Activated naive CD4-positive, alpha-beta T cell treated with anti-CD3 and anti-CD28 coated beads for 36 hours (primary cell): ENCODE measurements at places on chromosomes 2 and 18.

DNA sequence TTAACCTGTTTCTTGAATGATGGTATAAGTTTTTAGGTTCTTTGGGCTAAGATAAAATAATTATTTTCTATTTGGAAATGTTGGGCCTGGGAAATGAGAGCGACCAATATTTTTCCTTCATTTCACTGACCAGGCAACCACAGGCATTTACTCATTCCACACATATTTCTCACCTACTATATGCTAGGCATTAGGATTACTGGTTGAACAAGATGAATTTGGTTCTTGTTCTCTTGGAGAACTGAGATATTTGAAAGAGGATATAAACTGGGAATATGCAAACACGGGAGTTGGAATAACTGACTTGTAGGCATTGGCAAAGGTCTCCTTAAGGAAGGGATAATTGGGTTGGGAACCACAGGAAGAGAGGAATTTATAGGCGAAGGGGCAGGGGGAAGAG, 3.9 kb upstream of the MYL1 start:
- no peak for DNase-seq

DNA sequence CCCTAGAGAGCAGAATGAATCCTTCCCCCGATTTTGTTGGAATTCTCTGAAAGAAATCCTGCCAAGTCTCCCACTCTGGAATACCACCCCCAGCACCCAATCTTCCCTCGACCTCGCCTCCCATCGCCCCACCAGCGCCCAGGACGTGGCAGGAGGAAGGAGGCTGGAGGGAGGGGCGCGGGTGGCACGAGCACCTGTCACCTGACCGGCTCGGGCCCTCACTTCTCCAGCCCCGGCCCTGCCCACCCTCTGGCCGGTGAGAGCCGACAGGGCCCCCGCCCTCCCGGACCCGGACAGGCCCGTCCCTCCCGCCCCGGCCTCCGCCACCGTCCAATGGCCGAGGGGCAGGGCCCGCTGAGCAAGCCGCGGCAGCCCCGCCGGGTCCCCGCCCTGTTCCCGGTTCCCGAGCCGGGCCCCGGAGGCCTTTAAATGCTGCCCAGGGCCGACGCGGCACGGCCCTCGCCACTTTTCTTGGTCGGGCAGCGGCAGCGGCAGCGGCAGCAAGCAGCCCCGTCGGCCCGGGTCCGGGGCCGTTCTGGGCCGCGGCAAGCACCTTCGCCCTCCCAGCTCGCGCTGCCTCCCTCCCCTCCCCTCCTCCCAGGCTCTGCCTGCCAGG, at the start of gene LGALSL:
Gene LGALSL (plus strand): TSS at position 393 of the 616 bp plus-strand sequence. CDS start 384 bp downstream, outside the sequence.
- peak; percentile 14 for DNase-seq

DNA sequence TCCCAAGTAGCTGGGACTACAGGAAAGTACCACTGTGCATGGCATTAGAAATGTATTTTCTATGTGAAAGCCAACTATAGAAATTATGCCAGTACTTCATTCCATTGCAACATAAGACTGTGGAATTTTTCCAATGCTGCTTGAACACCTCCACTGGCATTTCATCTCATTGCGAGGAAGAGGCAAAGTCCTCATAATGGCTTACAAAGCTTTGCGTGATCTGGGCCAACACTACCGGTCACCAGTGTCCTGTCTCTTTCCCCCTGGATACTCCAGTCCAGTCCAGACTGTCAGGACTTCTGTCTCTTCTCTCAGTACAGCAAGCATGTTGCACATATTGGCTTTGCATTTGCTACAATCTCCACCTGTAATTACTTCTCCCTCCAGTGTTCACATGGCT, 223.5 kb downstream of the GPD2 start:
- DNase-seq: no peak

DNA sequence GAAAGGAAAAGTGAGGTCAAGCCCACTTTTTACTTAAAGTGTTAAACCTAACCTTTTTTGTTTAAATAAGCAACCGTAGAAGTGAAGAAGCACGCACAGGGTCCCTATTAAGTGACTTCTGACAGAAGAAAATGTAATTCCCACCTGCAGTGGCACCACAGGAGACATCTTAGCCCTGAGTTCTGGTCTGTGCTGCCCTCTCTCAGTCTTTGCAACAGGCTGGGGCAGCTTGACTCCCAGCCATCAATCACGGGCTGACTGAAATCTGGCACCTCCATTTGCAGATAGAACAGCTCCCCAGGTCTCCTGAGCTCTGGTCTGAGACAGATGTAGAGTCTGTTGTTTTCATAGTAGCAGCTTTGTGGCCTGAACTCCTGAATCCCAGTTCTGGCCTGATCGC, 170.0 kb downstream of the LTBP1 start:
- no peak for DNase-seq

DNA sequence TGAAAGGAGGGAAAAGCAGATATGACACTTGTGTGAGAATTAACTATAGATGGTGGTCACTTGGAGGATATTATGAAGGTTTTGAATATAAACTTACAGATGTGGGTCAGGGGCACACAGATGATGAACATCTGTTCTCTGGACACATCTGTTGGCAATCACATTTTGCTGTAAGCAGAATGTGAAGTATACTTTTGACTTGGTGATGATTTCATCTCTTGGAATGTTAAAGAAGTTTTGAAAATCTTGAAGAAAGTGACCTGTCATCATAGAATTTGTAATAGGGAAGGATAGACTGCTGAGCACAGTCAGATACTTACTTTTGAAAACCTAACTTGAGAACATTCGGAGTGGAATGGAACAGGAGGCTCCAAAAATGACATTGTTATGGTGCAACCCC, 40.2 kb downstream of the PIKFYVE start:
- DNase-seq: no peak

GRCh38 chr2:100736121-100736915, 83.6 kb upstream of the NPAS2 start:
- DNase-seq: no peak

GRCh38 chr18:54845787-54846186, 17.5 kb downstream of the RAB27B start:
- no peak for DNase-seq

- DNase-seq: no peak
These were observed 527.4 kb downstream of the TMEM182 start for GRCh38 chr2:103289105-103289725.

GRCh38 chr2:227503433-227504406, 31.8 kb downstream of the AGFG1 start:
- no peak for DNase-seq

DNA sequence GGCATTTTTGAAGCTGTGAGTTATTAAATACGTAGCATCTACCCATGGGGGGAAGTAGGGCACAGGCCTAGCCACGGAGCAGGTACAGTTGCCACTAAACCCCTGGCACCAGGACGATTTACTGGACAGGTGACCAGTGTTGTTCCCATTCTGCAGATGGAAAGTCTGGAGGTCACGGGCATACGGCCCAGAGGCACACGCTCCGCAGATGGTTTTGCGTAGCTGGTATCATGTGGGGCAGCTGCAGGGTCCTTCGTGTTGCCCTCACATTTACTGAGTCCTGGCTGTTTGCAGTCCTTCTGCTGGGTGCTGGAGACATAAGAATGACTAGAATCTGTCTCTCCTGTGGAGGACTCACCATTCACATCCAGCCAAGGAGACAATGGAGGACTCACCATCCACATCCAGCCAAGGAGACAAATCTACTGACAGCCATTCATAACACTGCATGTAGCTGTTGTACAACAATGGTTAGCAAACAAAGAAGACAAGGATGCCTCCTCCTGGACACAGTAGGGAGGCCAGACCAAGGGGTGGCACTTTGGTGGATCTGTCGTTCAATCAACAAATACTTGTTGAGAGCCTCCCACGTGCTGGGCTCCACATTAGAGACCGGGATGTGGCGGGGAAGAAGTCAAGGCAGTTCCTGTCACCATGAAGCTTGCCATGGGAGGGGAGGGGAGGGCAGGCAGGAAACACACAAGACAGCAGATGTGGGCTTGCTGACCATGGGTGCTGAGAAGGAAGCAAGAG, 24.9 kb downstream of the TWIST2 start:
- DNase-seq: no peak

- DNase-seq: no peak
These were observed 23.5 kb downstream of the CIB4 start for GRCh38 chr2:26617588-26618083.

DNA sequence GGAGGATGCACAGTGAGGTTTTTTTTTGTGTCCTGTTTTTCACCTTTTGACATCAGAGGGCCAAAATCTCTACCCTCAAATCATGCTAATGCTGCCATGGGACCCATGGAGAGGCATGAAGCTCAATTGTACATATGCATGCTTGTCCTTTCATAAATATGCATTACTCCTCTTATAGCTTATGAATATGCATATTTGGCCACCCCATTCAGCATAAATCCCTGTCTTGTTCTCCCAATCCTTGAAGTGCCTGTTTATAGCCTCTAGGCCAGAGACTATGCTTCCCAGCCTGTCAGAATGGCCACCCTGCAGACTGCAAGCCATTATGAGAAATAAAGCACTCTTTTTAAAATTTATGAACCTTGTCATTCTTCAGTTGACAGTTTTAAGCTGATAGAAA, 696.4 kb upstream of the ZNF804A start:
- DNase-seq: no peak

DNA sequence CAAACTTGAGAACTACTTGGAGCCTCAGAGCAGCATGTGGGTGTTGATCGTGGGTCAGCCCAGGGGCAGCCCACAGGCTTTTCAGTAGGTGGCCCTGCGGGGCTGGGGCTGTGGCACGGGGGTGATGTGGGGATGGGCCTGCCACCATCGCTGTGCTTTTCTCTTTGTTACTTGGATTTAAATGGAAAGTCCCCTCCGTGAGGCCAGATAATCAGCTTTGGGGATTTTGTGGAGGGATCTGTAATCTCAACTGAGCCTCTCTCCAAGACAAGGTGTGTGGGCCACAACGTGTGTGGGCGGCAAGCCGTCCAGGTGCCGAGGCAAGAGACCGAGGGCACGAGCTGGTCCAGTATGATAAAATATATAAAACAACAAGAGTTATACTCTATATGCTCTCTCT, 16.7 kb downstream of the COLEC11 start:
- no peak for DNase-seq

- DNase-seq: no peak
These were observed 24.6 kb upstream of the EPB41L3 start for GRCh38 chr18:5568416-5568815.

GRCh38 chr18:4352746-4353551, 102.2 kb downstream of the DLGAP1 start:
- no peak for DNase-seq

- no peak for DNase-seq
These were observed 231.7 kb upstream of the LYPD1 start for GRCh38 chr2:132901661-132902060.

- DNase-seq: no peak
These were observed 10.7 kb downstream of the MREG start for GRCh38 chr2:216002693-216003092.

- DNase-seq: no peak
These were observed 99.6 kb downstream of the SGPP2 start for GRCh38 chr2:222523783-222524544.

- no peak for DNase-seq
These were observed 28.3 kb downstream of the DRC1 start for GRCh38 chr2:26429779-26430578.

DNA sequence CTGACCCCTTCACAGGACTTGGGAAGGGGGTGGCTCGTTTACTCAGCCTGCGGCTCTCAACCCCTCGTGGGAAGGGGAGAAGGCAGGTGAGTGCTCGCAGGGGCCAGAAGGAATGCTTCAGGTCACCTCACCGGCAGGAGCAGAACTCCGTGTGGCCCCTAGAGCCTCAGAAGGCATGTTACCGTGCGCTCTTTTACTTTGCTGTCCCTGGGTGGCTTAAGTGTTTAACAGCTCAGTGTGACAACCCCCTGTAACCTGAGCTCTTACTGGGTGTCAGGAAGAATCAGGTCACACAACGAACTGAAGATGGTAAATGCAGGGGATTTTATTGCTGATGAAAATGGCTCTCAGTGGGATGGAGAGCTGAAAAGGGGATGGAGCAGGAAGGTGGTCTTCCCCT, 1235.4 kb downstream of the LRP1B start:
- DNase-seq: no peak

GRCh38 chr2:98037666-98038336, 42.1 kb upstream of the TMEM131 start:
- DNase-seq: no peak

DNA sequence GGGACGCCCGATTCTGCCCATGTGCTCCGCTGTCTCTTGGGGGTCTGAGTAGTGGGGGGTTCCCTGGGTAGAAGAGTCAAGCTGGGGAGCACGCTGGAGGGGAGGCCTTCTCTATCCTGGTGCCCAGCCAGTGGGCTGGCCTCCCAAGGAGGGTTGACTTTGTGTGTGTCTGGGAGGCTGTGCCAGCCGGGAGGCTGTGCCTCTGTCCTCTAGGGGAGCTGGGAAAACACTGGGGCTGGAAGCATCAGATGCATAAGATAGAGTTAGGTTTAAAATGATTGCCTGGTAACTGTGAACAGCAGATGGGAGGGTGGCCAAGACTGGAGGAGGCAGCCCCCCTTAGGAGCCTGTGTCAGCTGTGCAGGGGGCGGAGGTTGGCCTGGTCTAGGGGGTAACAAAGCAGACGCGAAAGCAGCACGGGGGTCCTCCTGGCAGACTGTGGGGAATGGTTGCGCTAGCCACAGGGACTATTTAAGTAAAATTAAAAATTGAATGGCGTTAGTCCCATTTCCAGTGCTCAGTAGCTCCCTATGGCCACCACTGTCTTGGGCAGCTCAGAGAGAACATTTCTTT, 1.3 kb downstream of the ING5 start:
- no peak for DNase-seq

- no peak for DNase-seq
These were observed 95.9 kb upstream of the LCLAT1 start for GRCh38 chr2:30351116-30351515.

DNA sequence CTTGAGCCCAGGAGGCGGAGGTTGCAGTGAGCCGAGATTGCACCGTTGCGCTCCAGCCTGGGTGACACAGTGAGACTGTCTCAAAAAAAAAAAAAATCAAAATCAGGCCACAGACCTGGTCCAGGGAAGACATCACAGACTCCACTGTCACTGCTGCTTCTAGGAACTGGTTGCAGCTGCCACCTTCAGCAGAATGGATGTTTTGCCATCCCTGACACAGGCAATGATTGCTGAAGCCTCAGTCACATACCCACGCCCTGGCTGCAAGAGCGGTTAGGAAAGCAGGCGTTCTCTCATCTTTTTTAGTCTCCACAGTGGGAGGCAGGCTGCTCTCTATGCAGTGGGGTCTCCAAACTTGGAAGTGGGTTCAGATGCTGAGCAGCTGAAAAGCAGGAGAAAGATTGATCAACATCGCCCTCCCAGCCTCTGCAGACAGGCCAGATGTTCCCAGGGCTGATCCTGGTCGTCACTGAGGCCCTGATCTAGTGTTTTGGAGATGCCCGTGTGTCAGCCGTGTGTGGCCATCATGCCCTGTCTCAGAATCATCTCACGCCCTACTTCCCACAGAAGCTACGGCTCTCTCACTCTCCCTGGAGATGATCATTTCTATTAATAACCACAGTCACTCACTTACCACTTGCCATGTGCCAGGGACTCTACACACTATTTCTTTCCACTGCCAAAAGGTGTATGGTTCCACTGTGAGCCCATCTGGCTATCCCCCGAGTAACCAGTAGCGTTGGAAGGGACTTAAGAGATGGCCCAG, 91.8 kb downstream of the PLB1 start:
- no peak for DNase-seq

GRCh38 chr2:36775806-36776205, 79.3 kb downstream of the VIT start:
- DNase-seq: no peak

- no peak for DNase-seq
These were observed 105.0 kb downstream of the NEDD4L start for GRCh38 chr18:58148954-58149471.
